ENCODE measurements at places on chromosomes 2 and 18. TPM values are rescaled to one million over a fixed set of nuclear protein-coding genes. Genes with fewer than 3 reads are reported as not detected.
A peak's percentile ranks its signal among the peaks of the same experiment; 100 is the strongest.

Gene KIAA2012
- 0.13 TPM for polyA plus RNA-seq

Gene ENOSF1
- polyA plus RNA-seq = 18.0 TPM

Gene HOXD13
- 1.9 TPM for polyA plus RNA-seq

Gene C1QL2
- not detected for polyA plus RNA-seq

Gene CGREF1
- 17.8 TPM for polyA plus RNA-seq

Gene GALR1
- not detected for polyA plus RNA-seq

Gene SULT1C2
- polyA plus RNA-seq = not detected

Gene C2orf80
- polyA plus RNA-seq = not detected

Gene RNU2-63P
- not detected for polyA plus RNA-seq

Gene ST8SIA5
- not detected for polyA plus RNA-seq

DNA sequence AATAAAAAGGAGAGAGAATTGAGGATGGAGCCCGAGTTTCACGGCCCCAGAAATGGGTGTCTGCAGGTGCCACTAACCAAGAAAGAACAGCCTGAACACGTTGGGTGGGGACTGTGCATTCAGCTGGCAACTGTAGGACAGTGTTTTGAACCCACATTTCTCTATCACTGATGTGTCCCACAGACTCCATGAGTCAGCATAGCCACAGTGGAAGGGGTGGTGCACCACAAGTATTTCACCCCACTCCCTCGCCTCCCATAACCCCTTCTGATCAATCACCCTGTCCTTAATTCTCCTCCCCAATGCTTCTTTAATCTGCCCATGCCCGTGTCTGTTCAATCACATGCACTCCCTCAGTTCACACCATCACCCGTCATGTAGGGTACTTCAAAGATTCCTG, 291.5 kb downstream of the ZNF516 start:
- DNase-seq = no peak

DNA sequence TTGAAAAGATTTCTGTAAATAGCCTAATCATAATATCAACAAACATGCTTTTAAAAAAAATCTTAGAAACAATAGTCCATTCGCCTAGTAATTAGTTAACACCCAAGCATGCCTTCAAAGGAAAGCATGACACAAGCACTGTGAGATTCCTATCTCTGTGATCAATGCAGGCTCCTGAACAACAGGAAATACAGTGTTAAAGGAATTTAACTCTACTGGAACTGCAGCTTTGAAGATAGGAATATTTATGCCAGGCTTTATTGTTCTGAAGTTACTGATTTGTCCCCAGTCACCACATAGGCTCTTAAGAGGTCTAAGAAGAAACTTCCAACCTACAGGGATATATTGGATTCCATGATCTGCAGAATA, 15.4 kb upstream of the FAM124B start:
- no peak for DNase-seq

- DNase-seq = peak; percentile 36
Measured at GRCh38 chr2:37167636-37168180, 10.9 kb upstream of the EIF2AK2 start.

DNA sequence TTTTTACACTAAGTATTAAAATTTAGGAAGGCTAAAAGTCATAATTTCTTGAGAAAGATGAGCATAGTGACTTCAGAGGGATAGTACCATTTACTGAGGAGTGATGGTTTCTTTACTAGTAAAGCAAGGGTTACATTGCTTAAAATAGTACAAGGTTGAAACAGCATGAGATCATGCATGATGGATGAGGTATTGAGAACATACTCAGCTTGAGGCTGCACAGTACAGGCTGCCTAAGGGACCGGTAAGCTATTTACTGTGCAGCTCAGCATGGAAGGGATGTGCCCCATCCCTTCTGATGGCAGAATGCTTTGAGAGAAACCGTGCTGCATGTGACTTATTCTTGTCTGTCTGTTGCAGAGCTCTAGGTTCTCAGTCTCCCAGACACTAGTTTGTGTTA, 122.1 kb downstream of the EML6 start:
- DNase-seq = peak; percentile 38

DNA sequence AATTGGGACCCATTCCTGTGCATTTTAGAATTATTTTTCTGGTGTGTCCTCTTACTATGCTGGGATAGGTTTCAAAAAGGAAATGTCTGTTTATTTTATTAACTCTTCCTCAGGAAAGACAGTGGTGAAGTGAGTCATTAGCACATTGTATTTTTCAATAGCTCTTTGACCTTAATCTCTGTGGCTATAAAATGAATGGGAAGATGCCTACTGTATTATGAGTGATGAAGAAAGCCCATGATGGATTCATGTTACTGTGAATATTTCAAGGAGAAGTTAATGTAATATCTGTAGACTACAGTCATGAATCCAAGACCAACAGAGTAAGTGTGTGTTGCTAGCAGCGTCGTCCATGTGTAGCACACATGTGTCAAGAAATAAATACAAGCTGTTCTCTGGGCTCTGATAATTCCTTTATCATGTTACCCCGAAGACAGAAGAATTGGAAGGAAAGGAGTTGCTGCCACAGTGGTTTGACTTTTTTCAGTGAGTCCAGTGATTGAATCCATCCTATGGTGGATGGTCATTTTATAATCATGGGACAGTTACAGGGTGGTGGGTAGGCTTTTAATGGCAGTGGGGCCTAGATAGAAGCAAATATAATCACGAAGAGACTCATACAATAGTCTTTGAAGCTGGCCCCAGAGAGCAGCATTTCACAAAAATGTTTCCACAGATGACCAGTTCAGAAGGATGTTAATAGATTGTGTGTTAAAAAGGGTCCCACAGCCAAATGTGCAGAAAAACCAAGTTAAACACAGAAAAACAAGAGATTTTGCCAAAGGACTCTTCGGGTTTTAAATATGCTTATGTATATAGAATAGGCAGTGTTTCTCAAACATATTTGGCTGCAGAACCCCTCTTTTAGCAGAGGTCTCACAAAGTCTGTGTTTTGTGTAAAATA, 239.7 kb upstream of the RASGRP3 start:
- peak; percentile 69 for DNase-seq

DNA sequence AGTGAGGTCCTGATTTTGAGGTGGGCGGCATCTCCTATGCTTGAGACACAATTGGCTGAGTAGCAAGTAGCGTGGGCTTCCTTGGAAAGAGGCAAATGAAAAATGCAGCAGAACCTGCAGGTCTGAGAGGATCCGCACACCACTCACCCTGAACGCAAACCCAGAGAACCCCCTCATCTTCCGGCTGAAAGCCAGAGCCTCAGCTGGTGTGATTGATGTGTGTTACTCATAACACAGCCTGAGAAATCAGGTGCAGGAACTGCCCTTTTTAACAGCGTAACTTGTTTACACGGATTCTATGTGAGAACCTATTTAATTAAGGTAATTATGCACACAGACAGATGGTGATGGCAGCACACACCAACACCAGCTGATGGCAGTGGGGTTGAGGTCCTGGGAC, 123.4 kb downstream of the MRO start:
- DNase-seq = no peak

DNA sequence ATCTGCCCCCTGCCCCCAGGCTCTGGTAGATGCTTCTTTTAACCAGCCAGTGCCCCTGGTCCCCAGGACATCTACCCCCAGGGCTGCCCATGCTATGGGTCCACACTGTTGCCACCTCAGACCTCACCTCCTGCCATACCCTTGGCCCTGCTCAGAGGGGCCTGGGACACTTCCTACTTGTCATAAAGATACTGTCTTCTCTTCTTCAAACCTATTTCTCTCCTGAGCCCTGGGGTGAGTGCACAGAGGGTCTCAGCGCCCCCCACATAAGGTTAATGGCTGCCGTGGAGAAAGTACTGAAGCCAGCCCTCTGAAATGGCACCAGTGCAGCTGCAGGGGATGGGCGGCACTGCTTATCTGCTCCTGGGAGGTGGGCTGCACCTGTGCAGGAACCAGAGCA, 77.6 kb upstream of the MGAT4A start:
- DNase-seq = no peak

GRCh38 chr2:202376460-202377206, 506 bp downstream of the BMPR2 start:
- peak; percentile 74 for DNase-seq

- peak; percentile 93 for DNase-seq
Measured at GRCh38 chr2:207926133-207926988, 99.0 kb downstream of the PLEKHM3 start.

DNA sequence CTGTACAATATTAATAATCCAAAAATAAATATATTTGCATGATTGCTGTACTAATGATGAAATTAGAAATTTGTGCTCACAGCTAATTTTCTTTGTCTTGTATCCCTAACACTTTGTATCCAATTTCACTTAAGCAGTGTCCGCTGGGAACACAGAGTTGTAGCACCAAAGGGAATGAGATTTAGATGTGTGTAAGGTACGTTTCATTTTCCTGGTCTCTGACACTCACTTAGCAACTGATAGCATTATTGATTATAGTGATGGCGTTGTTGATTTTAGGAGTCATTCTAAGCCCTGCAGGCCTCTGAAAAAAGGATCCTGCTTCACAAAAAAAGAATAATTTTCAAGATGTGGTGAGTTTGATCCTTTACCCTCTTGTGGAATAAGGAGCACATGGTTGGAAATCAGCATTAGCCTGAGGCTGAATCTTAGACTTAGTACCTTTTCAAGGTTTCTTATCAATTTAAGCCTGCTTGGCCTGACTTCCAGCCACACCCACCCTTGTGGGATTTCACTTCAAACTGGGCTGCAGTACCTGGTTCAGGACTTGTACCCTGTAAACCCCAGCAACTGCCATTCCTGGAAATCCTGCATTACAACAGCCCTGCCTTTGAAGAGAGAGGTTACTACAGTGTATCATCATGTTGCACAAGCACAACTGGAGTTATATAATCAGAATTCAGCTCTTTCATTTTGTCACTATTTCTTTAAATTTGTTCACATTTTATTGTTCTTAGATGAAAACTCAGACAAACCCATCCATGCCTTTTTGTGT, 116.2 kb downstream of the RND3 start:
- DNase-seq = no peak

DNA sequence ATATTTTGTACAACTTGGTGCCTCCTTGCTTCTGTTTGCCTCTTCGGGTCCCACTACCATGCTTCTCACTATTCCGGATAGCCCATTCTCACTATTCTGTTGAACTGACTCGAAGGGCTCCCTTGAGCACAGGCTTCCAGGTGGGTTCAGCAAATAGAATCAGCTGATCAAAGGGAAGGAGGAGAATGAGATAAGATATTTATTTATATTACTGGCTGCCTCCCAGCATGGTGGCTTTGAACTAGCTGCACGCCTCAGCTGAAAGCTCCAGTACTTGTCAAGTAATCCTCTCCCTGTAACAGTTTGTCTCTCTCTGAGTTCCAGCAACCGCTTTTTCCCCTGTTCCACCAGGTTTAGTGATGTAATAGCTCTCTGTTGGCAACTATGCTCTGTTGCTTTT, 187.8 kb upstream of the HNRNPA3 start:
- no peak for DNase-seq

All from GM23248 (cell line).